ENCODE measurements at places on chromosomes 7 and 10.

DNA sequence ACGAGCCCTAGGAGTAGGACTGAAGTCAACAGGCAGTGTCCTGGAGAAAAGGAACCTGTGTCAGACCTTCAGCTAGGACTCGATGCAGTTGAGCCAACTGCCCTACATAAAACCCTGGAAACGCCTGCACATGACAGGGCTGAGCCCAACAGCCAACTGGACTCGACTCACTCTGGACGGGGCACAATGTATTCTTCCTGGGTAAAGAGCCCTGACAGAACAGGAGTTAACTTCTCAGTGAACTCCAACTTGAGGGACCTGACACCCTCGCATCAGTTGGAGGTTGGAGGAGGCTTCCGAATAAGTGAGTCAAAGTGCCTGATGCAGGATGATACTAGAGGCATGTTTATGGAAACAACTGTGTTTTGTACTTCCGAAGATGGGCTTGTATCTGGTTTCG is 93.5 kb downstream of the KMT2E start:
- no peak for DNase-seq

GRCh38 chr7:130157700-130158099 is 47.5 kb downstream of the TMEM209 start:
- no peak for DNase-seq

DNA sequence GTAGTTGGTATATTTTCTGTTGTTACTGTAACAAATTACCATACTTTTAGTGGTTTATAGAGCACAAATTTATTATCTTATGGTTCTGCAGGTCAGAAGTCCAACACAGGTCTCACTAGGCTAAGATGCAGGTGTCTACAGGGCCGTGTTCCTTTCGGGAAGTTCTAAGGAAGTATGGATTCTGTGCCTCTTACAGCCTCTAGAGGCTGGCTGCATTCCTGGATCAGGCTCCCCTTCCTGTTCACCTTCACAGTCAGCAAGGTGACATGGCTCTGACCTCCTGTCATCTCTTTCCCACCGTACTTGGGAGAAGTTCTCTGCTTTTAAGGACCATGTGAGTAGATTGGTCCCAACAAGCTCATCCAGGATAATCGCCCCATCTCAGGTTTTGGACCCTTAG is 37.3 kb downstream of the BMPR1A start:
- no peak for DNase-seq

GRCh38 chr10:48516911-48517310 is 88.0 kb downstream of the ARHGAP22 start:
- DNase-seq = no peak

DNA sequence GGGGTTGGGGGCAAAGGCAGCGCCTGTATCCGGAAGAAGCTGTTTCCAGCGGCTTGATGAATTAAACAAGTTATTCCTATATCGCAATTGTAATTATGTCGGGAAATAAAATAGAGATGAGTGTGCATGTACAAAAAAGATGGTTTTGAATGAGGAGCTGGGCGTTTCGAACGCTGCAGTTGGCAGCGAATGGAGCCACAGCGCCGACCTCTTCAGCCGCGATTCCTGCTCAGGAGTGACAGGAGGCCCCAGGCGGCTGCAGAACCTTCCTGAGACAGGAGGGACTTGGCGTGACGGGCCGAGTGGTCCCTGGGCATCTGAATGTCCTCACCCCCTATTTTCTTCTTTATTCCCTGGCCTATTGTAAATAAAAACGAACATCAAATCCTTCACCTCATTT is 184.9 kb downstream of the DNAJB6 start:
- no peak for DNase-seq

DNA sequence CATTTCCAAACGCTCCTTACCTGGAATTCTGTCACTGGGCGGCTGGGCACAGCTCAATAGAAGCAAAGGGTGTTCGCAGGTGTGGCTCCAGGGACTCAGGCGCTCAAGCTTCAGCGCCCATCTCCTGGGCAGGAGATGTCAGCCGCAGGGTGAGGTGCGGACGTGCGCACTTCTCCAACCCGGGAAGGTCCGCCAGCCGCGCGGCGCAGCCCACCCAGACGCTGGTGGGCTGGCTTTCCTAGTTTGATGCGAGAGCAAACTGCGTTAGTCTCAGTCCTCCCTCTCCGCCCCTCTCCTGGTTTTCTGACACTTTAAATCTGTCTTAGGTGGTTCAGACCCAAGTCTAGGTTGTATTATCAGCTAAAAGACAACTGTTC is 267 bp downstream of the CALCR start:
- DNase-seq = peak; percentile 48

DNA sequence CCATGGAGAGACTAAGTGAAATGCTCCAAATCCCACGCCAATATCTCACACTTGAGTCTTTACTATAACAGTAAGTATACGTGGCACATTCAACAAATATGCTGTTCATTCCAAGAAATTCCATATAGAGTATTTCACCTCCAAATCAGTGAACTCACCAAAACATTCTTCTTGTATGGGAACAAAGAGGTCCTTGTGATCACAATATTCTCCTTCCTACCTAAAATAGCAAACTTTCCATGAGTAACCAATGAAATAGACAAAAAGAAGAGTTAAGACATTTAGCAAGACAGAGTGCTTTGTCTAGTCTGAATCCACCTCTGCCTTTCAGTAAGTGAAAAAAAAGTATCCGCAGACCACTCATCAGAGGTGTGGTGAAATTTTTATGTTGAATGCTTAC is 77.3 kb upstream of the NXPH1 start:
- DNase-seq = no peak

- DNase-seq = no peak
These were observed 123.3 kb downstream of the NRCAM start for GRCh38 chr7:108332937-108333336.

DNA sequence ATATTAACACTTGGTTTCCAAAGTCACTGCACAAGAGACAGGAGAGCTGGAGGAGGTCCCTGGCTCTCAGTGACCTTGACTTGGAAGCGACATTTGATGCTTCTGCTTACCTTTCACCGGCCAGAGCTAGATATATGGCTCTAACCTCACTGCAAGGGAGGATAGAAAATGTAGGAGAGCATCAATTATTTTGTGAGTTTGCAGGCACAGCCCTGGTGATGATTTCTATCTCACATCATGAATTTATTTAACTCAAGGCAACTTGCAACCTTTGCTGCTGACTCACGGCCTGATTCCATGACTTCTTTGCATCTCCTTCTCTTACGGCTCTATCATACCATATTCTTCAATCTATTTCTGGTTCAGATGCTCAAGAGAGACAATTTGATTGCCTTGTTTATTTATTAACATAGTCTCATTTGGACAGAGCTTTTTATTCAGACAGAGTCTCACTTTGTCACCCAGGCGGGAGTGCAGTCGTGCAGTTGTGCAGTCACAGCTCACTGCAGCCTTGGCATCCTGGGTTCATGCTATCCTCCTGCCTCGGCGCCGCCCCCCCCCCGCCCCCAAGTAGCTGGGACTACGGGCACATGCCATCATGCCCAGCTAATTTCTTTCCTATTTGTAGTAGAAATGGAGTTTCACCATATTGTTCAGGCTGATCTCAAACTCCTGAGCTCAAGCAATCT is 196.0 kb downstream of the REEP3 start:
- DNase-seq = peak; percentile 33

DNA sequence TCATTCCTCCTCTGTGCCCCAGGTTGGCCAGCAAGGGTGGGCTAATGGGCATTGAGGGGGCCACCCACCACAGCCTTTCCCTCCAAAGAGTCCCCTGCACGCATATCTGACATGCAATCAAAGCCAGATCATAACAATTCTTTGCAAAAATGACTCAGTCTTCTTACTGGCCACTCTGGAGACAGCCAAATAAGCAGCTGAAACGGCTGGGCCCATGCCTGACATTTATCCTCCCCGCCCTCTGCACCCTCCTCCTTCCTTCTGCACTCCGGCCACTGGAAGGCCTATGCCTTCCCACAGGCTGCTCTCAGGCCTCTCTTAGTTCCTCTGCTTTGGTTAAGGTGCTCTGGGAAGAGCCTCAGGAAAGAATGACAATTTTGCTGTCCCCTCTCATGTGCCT is 29.2 kb upstream of the NPFFR1 start:
- DNase-seq = no peak

DNA sequence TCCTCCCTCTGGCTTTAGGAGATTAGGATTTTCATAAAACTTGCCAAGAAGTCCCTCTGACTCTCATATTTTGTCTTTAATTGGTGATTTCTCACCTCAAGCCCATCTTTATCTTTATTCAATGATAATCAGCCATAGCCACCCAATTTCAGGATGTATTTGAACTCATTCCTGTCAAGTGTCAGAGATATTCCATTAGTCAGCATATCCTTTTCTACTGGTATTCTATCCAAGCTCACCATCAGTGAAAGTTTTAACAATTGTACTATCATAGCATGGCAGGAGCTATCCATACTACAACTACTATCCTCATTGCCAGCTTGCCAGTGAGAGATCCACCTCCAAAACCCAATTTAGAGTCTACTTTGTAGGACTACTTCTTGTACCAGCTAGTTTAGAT is 114.6 kb downstream of the GNAI1 start:
- DNase-seq = no peak

GRCh38 chr10:132728321-132728720 is 57.6 kb downstream of the NKX6-2 start:
- no peak for DNase-seq

GRCh38 chr7:118696879-118697278 is 472.4 kb downstream of the ANKRD7 start:
- DNase-seq = no peak

GRCh38 chr7:156309016-156309620 is 331.5 kb upstream of the RNF32 start:
- no peak for DNase-seq

GRCh38 chr7:26387731-26388130 is 96.1 kb downstream of the SNX10 start:
- no peak for DNase-seq

DNA sequence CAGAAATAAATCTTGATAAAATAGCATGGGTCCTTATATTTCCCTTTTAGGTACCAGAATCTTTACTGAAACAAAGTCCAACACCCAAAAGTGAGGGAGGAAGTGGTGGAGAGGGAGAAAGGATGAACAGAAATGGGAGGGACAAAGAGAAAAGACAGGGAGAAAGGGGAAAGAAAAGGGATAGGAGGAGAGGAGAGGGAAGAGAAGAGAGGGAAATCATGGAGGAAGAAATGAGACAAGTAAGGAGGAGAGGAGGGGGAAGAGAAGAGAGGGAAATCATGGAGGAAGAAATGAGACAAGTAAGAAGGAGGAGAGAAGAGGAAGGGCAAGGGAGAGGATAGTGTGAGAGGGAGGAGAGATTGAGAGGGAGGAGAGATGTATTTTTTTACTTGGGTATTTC is 50.1 kb upstream of the ARL4A start:
- DNase-seq = no peak

GRCh38 chr7:117780832-117781231 is 92.4 kb downstream of the CTTNBP2 start:
- no peak for DNase-seq

- DNase-seq = peak; percentile 52
These were observed 11.9 kb downstream of the SSC4D start for GRCh38 chr7:76397409-76398183.

DNA sequence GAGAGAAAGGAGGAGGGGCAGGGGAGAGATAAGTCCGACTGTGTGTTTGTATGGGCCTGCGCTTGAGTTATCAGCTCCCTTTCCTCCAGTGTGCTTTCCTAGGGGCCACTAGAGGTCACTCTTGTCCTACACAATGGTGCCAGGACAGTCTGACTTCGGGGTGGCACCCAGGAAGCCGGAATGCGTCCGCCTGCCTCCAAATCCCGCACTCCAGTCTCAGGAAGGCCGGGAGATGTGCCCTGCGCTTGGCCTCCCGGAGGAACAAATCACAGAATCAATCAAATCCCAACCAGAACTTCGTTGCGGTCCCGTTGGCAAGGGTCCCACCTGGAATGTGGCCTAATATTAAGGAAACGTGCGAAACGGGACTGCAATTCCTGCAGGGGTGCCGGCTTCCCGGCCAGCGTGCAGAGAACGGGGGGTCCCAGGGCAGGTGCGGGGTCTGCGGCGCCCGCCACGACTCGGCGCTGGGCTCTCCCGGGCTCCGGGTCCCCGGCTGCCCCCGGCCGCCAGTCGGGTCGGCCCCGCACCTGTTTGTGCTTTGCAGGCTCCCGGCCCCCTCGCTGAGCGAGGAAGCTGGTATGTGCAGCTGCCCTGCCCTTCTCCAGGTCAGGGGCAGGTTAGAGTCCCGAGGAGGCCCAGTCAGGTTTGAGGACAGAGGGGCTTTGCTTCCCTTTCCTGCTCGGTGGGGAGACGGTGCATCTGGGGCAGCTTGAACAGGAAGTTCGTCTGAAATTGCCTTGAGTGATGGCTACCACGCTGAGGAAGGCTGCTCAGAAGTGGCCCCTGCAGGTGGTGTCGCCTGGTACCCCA is 21.0 kb upstream of the HPS1 start:
- peak; percentile 64 for DNase-seq

GRCh38 chr7:116210345-116211005 is at the start of gene TES:
TSS of gene TES (plus strand) at chr7:116210539. CDS start at chr7:116210708, 169 bp downstream.
- peak; percentile 80 for DNase-seq

- no peak for DNase-seq
These were observed 48.8 kb upstream of the CHST15 start for GRCh38 chr10:124142006-124142739.

- DNase-seq = no peak
These were observed 111.7 kb upstream of the ZNF804B start for GRCh38 chr7:88647825-88648224.

DNA sequence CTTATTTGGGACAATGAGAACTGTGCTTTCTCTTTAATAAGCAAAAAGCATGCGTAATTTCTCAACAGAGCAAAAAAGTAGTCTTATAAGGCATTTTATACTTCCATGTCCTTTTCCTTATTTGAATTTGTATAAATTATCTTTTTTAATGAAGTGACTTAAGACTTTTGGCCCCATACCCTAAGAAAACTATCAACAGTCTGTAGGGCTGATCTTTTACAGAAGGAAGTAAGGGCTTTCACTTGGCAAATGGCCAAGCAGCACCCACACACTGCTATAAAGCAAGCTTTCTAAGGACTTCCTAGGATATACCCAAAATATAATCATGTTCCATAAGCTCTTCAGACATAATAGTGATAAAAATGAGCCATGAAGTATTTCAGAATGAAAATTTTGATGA is 3.4 kb downstream of the CRPPA start:
- no peak for DNase-seq

DNA sequence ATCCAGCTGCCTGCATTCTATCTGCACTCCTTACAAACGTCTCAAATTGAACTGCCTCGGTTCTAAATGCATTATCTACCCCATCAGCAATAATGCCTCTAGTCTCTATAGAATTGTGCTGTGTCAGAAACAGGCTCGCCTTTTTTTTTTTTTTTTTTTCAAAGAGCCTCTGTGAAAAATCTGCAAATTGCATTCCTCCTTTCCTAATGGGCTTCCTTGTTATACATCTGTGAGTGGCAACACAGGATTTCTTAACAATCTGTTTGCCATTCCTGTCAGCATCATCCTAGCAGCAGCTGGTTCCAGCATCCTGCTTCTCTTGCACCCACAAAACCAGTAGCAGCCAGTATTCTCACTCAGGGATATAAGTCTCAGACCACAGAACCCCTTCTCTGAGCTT is 413.5 kb upstream of the SEMA3D start:
- DNase-seq = no peak

- no peak for DNase-seq
These were observed 39.2 kb downstream of the CD36 start for GRCh38 chr7:80677629-80678028.

- no peak for DNase-seq
These were observed 20.5 kb downstream of the MPP7 start for GRCh38 chr10:28282336-28282735.

Measured in nephron progenitor cell (in vitro differentiated cells).